ENCODE measurements at places on chromosomes 7 and 10.

DNA sequence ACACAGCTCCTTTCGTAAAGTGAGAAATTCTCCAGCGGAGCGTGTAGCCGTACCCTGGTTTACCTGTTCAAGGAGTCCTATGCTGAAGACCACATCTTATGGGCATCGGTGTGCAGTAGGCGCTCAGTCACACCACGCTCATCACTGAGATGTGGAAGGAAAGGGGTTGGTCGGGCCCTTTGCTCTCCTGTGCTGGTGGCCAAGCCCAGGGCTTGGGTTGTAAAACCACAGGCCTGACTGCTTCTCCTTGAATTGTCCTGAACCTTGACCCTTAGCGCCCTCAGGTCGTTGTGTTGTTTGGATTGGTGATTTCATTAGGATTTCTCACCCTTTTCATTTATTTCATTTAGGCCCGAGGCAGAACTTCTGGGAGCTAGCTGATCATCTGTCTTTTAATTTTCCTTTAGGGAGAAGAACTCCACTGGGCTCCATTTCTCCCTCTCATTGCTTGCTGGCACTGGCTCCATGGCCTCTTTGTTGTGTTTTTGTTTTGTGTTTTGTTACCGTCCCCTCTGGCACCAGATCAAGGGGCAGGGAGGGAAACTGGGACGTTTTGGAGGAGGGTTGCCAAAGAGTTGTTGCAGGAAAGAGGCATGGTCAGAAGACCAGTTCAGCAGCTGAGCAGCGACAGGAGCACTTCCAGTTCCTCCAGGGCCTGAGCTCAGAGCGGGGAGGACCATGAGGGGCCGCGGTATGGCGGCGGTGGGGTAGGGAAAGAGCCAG is 511.4 kb upstream of the GALNT17 start:
- DNase-seq, result no peak

DNA sequence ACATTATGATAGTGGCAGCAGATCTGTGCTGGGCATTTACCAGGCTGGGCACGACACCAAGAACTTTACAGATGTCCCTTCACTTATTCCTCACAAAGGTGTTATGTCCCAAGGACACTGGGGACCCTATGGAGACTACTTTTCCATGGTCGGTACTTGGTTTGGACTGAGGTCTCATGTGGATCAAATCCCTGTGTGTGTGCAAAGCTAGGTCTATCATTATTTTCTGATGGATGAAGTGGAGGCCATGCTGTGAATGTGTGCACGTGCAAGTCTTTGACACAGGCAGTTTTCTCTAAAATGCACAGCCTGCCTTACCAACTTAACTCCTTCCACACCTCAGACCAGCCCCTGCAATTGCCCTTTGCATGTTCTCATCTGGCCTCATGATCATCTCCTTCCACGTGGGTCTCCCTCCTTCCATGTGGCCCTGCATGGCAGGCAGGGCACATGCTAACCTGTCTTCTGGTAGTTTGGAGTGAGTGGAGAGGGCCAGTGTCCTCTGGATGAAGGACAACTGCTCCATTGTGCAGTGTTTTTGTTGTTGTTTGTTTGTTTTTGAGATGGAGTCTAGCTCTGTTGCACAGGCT is 16.0 kb upstream of the ZNF273 start:
- no peak for DNase-seq

DNA sequence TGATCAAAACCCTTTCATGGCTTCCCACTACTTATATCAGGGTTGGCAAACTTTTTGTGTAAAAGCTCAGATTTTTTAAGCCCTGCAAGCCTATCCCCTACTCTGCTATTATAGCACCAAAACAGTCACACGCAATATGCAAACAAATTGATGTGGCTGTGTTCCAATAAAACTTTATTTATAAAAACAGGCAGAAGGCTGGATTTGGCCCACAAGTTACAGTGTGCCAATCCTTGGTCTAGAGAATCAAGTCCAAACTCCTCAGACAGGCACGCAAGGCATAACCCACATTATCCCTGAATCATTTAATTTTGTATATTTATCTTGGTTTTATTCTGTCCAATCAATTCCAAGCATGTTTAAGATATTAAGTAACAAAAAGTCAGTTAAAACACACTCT is 71.9 kb downstream of the SGMS1 start:
- DNase-seq, result no peak

GRCh38 chr10:33876584-33877400 is 542.3 kb upstream of the NRP1 start:
- DNase-seq, result no peak

- no peak for DNase-seq
Measured at GRCh38 chr7:29839921-29840320, 33.6 kb downstream of the WIPF3 start.

Measured in psoas muscle (tissue), 8 donors.